ENCODE measurements at places on chromosomes 6 and 20.

DNA sequence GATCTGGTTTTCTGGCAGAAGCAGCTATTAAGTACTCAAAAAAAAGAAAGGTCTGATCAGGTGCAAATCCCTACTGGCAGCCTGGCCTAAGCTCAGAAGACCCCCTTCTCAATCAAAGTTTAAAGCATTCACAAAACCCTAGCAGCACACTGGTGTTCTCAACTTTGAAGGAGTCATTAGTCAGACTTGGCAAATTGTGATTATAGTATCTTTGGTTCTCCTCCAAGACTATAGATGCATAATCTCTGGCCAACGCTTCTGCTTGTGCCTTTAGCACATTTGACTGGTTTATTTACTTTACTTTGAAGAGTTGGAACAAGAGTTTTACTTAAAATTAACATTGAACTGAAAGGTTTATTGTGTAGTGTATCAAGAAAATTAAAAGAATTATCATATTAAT lies 248.9 kb downstream of the PTPRK start:
- no peak for DNase-seq

DNA sequence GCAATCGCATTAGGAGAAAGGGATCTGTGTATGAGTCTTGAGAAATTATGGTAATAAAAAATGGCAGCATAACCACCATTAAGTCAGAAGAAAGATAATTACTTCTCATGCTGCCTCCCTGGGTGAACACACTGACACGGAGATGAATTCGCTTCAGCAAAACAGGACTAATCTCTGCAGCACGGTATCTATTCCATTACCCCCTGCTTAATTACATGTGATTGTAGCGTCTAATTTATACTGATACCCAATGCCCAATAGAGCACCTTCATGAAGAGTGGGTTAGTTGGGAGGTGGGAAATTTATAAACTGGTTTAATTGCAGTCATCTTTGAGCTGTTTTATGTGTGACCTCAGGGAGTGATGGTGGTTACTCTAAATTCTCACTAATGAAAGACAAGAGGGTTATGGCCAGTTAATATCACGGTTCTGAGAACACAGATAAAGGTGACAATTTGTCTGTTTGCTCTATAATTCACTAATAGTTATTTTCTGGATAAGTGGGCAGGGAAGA lies 476.2 kb upstream of the SULF2 start:
- no peak for DNase-seq

- DNase-seq: peak; percentile 5
These were observed 9.4 kb upstream of the HDDC2 start for GRCh38 chr6:125310994-125311649.

DNA sequence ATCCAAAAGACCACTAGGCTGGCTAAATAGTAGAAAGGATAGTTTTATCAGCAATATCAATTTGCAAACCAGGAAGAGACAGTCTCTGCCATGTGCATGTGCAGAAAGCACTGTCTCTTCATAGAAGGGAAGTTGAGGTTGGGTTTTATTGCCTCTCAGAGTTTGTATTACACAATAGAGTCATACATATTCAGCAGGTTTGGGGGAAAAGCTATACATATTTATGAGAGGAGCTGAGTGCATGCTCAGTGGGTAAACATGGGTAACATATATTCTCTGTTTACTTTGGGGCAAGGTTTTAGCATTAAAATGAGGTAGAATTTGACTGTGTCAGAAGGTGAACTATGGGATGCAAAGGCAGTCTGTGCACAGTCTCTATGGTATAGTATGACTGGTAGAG lies 14.9 kb downstream of the TMEM170B start:
- DNase-seq: no peak

GRCh38 chr20:37351689-37352607 lies 6.0 kb downstream of the SRC start:
- DNase-seq: no peak

DNA sequence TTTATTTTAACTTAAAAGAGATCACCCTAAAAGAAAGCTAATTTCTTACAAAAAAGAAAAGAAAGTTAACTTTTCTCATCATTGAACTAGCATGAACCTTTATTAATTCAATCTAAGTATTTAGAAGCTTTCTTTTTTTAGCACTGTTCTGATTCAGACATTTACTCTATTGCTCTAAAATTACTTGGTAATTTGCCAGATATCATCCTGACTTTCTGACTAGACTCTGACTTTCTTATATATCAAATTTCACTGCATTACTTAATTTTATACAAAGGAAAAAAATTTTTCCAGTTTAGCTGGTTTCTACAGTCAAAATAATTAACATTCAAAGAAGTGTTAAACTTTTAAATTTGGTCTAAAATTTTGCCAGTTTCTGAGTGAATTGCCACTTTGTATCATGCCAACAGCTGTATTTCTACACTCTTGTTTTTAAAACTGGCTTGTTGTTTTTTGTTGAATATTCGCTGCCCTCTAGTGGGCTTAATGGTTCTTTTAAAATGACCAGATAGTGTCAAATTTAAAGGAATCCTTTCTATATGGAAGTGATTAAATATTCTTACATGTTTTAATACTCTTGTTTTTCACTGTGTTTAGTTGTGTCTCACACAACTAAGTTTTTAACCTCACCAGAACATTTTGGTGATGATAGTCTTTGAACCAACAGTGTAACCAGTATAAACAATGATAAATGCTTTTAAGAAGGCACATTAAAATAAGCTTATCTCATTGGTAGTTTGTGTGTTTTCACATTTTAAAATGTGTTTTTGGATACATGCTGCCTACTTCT lies 102.0 kb downstream of the POPDC3 start:
- no peak for DNase-seq

DNA sequence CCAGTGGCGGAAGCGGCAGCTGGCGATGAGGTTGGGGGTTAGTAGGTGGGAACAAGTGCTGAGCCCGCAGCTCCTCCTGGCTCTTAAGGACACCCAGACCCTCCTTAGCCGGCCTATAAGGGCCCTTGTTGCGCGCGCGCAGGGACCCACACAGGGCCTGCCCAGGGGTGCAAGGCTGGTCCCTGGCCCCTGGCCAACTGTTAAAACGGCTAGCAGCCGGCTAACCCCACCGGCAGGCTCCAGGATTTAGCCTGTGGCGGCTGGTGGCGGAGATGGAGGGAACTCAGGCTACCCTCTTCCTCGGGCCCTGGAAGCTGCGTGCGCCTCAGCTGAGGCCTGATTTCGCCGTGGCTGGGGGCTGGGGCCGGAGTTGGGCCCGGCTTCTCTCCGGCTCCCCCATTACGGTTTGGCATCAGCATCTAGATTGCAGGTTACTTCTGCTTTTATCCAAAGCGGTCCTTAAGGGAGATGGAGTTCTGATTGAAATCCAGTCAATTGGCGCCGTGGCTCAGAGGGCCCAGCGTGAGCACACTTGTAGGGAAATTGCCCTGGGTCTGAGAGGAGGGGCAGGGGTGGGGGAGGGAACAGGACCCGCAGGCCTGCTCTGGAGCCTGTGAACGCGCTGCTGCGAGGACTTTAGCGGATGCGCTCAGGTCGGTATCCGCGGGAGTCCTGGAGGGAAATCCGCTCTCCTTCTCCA lies 36.9 kb upstream of the CCDC167 start:
- no peak for DNase-seq

DNA sequence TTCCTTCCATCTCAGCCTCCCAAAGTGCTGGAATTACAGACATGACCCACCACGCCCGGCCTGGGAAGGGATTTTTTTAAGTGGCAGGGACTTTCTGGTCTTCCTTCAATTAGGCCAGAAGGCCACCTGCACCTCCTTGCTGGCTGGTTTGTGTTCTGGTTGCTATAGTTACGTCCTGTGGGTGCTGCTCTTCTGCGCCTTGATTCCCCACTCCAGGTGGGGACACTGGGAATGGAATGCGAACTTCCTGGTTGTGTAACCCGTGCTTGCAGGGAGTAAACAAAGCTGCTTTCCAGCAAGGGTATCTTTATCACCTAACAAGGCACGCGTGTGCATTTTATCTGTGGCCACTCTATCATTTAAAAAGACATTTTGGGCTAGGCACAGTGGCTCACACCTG lies 117.7 kb downstream of the PLEKHG1 start:
- no peak for DNase-seq

DNA sequence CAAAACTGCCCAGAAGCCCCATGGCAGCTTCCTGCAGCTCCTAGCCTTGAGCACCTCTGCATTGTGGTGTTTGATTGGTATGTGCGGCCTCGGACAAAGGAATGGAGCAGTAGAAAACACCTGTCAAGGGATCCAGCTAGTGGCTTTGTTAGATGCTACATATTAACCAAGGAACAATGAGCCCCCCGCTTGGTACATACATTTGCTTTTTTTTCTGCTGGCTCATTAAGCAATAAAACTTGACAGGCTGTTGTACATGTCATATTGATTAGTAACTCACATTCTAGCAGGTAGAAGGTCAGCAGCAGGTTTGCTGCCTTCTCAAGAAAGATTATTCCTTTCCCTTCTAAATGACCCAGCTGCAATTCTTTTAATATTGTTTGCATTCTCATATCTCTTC lies 937 bp downstream of the SPACA1 start:
- no peak for DNase-seq

DNA sequence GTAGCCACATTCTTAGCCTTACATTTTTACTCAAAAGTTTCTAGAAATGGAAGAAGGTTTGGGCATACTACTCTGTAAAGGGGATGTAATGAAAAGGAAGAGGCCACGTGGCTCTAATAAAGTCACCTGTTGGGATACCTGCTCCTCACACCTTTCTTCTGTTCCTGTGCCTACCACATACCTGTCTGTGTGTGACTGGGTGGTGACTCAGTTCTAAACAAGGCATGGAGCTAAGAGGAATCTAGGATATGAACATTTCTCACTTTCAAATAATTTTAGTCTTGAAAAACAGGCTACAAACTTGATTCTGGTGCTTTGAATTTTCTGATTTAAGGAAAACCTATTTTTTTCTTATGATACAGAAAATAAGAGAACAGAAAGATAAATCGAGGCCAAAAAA lies 363.6 kb downstream of the RFPL4B start:
- no peak for DNase-seq

DNA sequence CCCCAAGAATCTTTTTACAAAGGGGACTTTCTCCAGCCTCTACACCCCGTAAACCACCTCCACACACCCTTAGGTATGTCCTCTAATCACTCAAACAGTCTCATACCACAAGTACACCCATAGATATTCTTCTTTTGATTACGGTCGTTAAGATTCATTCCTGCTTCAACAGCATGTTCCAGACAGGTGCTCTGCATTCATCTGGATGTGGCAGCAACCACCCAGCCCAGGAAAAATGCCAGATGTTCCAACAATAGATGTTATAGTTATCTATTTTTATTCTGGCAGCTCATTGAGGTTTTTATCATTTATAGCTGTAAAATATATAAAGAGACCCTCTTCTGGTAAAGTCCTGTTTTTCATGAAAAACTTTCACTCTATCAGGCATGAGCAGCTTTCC lies 60.7 kb downstream of the SIM1 start:
- no peak for DNase-seq

DNA sequence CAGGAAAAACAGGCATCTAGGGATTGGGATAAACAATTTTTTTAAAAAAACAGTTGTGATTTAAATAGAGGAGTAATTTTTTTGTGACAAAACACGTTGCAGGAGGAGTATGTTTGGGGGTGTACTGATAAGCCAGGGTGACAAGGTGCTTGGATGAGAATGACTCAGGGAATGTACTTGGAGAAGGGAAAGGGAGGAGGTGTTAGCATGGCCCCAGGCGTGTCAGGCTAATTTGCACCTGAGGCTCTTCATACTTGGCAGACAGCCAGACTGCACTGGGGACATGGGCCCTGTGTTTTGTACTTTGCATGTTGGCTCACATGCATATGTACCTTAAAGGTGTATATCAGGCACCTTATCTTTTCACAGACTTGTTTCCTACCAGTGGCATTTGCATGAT lies 22.8 kb downstream of the PANK2 start:
- no peak for DNase-seq

DNA sequence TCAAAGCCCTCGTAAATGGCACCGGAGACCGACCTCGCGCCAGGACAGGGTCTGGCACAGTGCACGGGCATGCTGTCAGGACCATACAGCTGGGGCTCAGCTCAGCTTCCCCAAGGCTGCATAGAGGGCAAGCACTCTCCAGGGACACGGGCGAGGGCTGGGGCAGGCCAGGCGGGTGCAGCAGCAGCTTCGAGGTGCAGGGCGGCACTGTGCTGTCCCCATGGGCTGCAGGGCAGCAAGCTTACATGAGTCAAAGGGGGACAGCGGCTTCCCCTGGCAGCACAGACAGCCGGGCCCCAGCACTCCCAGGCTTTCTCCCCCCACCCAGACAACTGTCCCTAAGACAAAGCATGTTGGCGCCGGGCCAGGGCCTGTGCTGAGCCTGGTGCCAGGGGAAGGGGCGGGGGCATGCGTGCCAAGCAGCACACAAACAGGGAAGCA lies 25.7 kb downstream of the PSMG4 start:
- DNase-seq: no peak

GRCh38 chr6:109687271-109687761 lies 3.7 kb downstream of the AK9 start:
- DNase-seq: no peak

DNA sequence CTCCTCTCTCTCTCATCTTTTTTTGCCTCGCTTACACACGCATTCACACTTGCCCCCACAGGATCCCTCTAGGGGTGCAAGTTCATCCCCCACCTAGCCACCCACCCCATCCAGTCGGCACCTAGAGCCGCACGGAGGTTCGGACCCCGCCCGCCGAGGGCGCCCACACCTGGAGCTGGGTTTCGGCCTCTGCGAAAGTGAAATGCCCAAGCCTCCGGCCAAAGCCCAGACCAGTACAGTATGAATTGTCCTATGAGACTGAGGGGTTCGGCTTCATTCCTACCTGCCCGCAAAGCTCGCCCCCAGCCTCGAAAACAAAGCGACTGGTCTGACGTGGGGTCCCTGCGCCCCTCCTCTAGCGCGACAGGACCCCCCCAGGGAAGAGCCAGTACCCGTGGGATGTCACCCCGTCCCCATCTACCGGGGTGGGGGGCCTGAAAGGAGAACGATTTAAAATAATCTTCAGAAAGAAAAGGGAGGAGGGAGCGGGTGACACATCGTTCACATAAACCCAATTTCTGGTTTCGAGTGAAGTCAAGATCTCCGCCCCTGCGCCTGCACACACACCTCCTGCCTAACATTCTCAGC lies 1.5 kb downstream of the TFAP2A start:
- no peak for DNase-seq

GRCh38 chr20:59322585-59323454 lies 22.4 kb downstream of the EDN3 start:
- no peak for DNase-seq

DNA sequence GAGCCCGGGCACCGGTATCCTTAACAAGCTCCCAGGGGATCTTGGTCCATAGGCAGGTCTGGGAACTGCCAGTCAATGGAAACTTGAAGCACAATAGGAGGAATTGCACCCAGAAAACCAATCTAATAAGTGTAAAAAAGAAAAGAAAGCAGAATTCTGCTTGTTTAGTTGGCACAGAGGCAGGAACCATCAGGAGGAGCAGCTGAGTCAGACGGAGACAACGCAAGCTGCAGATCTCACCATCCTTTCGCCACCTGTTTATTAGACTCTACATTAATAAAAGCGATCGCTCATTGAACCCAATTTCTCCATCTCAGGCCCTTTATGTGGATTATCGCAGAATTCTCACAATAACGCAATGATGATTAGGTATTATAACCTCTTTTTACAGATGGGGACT lies 9.8 kb downstream of the ZFP64 start:
- no peak for DNase-seq

- no peak for DNase-seq
These were observed 46.5 kb downstream of the SOBP start for GRCh38 chr6:107536180-107536961.

All from nucleus accumbens (tissue), 56 donors.